Trophoblast cell (in vitro differentiated cells and primary cell): ENCODE measurements at places on chromosomes 7 and 10.

- DNase-seq: no peak
These were observed 68.4 kb upstream of the PRPS1L1 start for GRCh38 chr7:18096087-18096486.

GRCh38 chr10:108490944-108491343, 1326.4 kb upstream of the SORCS1 start:
- no peak for DNase-seq

DNA sequence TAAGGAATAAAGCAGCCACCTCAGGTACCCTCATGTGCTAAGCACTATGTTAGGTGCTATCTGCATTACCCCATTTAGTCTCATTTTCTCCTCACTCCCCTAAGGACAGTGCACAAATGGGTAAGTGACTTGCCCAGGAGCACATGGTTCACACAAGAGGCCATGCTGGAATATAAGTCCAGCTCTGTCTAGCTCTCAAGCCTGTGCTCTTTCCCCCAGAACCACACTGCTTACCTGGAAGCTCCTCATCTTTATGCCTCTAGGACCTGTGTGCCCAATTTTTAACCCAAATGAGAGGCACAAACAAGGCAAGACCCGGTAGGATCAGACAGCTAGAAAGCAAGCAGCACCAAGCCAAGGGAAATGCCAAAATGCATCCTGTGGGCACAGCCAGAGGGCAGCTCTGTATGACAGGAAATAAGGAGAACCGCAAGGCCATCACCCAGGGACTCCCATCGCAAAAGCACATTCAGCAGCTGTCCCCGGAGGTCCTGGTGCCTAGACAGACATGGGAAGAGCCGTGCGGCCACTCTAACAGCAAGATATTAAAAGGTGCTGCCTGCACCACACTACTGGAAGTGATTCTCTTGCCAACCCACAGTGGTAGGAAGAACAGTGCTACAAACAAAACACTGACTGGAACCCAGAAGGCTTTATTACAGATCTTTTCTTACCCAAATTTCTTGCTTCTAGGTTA, 88.1 kb downstream of the GSAP start:
- no peak for DNase-seq

- no peak for DNase-seq
These were observed 277.8 kb downstream of the EXOC4 start for GRCh38 chr7:133530682-133531081.

DNA sequence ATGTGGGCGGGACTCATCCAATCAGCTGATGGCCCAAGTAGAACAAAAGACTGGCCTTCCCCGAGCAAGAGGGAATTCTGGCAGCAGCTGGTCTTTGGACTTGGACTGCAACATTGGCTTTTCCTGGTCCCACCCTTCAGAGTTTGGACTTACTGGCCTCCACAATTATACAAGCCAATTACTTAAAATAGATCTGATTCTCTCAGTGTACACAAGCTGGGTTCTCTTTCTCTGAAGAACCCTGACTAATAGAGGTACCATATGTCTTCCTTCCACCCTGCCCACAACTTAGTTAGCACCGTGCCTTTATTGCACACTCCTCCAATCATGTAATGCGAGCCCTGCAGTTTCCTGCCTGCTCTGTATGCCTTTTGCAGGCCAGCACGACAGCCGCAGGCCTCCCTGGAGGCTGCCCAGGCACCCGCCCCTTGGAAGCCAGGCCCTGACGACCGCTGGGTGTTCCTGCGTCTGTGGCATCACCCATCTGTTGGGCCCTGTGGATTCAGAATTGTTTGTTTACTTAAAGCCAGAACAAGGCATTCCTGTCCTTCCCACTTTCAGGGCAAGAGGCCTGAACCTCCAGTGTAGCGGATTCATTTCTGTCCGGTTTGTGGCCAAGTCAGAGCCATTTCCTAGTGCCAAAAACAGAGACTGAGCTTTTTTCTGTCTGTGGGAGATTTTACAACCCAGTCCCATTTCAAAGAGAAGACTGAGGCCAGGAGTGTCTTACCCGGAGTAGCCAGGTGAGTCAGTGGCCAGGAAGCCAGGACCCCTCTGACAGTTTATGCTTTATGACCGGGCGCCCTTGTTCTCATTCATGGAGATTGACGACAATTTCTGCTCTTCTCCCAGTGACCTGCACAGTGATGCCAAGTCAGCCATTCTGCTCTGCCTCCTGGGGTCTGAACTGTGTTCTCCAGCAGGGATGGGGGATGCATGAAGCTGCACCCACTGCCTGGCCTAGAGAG, 968 bp upstream of the INMT start:
- DNase-seq: no peak

GRCh38 chr7:117772421-117772820, 100.8 kb downstream of the CTTNBP2 start:
- no peak for DNase-seq

- DNase-seq: no peak
These were observed 96.5 kb upstream of the MACROH2A2 start for GRCh38 chr10:69955897-69956740.

- no peak for DNase-seq
These were observed 255.2 kb upstream of the POT1 start for GRCh38 chr7:125184801-125185200.

- no peak for DNase-seq
These were observed 288.7 kb upstream of the AUTS2 start for GRCh38 chr7:69309601-69310000.

- no peak for DNase-seq
These were observed 68.4 kb upstream of the MALRD1 start for GRCh38 chr10:18980089-18980629.

DNA sequence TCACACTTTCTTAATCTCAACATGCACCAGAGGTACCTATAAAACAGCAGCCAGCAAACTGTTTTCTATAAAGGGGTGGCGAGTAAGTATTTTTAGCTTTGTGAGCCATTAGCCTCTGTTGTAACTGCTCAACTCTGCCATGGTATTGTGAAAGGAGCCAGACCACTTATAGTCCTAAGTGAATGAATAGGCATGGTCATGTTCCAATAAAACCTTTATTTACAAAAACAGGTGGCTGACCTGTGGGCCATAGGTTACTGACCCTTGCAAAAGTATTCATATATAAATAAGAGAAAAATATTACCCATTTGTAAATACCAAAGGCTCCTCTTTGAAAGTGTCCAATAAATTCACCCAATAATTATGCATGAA, 50.3 kb downstream of the ICA1 start:
- DNase-seq: no peak

DNA sequence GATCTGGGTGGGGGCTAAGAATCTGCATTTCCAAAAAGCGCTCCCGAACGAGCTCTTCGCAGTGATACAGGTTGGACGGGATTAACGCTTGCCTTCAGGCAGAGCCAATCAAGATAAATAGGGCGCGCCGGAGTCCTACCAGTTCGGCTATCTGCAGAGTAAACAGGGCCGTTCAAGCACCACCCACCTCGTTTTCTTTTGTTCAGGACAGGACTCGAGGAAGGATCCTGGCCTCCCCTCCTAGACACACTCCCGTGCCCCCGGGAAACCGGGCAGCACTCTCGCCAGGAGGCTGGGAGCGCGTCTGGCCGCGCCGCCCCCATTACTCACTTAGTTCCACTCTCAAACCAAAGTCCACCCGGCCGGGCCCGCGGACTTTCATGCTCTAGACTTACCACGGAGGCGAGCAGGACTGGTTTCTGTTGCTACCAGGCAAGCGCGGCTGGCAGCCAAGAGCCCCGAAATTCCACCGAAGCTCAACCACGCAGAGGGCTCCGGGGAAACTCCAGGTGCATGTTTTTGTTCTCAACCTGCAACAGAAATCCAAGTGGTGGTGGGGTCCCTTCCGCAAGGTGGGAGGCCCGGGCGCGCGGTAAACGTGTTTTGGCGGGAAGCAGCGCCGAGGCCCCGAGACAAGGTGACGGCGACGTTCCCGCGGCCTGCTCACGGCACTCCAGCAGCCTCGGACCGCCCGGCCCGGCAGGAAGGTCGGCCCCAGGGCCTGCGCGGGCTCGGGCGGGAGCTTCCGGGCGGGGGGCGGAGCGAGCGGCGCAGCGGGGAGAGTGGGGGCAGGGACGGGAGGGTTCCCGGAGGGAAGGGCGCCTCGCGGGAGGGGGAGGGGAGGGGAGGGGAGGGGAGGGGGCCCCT, 12.7 kb downstream of the HNRNPF start:
- DNase-seq: peak; percentile 30

GRCh38 chr7:33669251-33669670, 236.1 kb upstream of the BMPER start:
- DNase-seq: no peak

DNA sequence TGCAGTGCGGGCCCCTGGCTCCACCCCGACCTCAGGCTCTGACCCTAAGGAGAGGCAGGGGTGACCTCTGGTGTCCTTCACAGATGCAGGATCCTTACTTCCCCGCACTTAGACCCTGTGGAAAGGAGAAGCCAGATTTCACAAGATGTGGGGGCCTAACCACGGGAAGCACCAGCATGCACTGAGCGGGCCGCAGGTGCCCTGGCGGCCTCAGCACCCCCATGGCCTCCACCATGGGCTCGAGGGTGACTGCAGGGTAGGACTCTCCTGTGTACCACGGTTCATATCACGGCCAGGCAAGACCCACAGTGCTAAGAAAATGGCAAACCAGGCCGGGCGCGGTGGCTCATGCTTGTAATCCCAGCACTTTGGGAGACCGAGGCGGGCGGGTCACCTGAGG, 410.0 kb upstream of the FOXK1 start:
- DNase-seq: no peak

DNA sequence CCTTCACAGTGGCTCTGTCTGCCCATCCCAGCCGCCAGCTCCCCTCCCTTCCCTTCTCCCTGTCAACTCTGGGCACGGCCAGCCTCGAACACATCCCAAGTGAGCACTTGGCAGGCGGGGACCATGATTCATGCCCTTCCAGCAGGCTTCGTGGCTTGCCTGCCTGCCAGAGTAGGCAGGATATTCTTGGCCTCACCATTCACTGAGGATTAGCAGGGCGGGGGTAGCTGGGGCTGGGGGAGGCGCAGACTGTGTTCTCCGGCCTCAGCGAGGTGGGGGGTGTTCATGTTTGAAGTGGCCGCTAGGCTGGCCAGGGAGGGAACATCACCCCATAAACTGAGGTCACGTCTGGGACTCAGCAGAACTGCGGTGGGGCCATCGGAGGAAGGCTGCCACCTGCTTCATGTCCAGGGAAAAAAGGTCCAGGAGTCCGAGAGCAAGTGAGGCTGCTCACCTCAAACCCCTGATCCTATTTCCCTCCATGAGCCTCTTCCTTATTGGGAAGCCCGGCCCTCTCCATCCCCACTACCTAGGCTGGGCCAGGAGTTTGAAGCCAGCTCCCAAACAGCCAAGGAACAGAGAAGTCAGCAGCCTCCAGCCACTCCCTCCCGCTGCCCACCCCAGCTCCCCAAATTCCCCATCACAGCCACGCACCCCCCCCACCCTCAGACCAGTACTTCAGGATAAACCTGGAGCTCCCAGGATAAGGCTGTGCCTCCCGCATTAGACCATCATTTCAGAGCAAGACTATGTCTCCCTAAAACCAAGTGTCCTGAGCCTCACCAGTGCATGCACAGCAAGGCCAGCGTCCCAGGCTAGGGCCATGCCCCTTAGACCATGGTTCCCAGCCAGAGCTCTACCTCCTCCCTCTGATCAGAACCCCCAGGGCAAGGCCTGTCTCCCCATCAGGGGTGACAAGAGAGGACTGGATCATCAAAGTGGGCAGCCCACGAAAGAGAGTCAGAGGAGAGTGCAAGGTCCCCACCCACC, 42.8 kb upstream of the RABGEF1 start:
- DNase-seq: no peak

DNA sequence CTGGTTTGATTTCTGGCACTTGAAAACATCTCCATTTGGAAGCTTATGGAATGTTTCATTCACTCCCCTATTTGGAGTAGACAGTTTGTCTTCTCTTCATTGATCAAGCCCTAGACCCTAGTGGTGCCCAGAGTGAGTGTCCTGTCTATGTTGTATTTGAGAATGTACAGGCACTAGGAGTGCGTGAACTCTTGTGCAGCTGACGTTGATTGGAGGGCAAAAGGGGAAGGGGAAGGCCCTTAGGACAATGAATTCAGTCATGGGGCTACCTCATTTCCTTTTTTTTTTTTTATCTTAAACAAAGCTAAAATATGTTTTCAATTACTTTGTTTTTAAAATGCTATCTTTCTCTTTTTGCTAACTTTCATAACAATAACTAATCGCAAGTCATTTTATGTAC, 66.5 kb downstream of the ADD3 start:
- no peak for DNase-seq

- DNase-seq: peak; percentile 52
These were observed 1.4 kb downstream of the MAGI2 start for GRCh38 chr7:79452032-79452494.

GRCh38 chr10:71250405-71250804, 38.0 kb downstream of the UNC5B start:
- DNase-seq: no peak

DNA sequence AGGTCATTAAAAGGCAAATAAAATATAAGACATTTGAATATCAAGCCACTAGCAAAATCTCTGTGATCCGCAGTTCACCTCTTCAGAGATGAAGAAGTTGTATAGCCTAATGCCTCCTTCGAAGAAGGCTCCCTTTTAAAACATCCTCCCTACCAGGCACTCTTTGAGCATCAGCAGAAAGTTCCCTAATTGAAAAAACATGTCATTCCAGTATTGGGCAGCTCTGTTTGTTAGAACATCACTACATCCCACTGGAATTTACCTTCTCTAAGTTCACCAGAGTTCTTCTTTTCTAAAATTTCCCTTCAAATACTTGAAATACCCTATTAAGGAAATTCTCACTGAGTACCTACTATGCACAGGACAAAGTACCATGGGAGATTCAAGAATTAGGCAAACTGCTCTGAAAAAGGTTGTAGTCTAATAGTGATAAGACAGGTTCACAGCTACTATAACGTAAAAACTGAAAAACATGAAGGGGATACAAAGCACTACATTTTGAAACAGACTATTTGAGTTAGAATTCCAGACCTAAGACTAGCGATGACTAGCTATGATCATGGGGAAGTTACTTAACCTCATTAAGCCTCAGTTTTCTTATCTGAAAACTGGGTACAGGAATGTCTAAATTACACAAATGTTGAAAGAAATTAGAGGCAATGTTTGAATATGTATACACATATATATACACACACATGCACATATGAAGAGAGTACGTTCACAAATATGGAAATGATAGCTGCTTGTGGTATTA, 128.7 kb downstream of the ELAPOR2 start:
- DNase-seq: no peak

DNA sequence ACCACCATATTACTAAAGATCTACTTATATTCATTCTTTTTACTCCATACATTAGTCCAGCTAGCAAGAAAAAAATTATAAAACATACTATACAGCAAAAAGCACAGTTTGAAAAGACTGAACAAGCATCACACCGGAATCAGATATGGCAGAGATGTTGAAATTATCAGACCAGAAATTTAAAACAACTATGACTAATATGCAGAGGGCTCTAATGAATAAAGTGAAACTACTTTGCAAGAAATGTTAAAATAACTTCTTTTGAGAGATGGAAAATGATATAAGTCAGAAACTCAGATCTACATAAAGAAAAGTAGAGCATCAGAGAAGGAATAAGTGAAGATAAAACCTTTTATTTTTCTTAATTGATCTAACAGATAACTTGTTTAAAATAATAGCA, 50.9 kb downstream of the SGCE start:
- DNase-seq: no peak

GRCh38 chr10:15265056-15265455, 96.6 kb upstream of the NMT2 start:
- no peak for DNase-seq

- no peak for DNase-seq
These were observed 143.2 kb upstream of the PCBD1 start for GRCh38 chr10:71031603-71032002.

- DNase-seq: no peak
These were observed 135.7 kb upstream of the RNF32 start for GRCh38 chr7:156504687-156505545.

- DNase-seq: no peak
These were observed 8.4 kb downstream of the CPA2 start for GRCh38 chr7:130274983-130275591.
